ENCODE measurements at places on chromosomes 12 and 14. TPM values are rescaled to one million over a fixed set of nuclear protein-coding genes. Genes with fewer than 3 reads are reported as not detected.

The NEDD8 gene
- total RNA-seq: 184 TPM

The SYT1 gene
- 3.1 TPM for total RNA-seq

The A2ML1 gene
- not detected for total RNA-seq

The LUM gene
- 213 TPM for total RNA-seq

The SRSF9 gene
- total RNA-seq: 63.1 TPM

The GNB3 gene
- total RNA-seq: 0.48 TPM

The OAS2 gene
- 16.5 TPM for total RNA-seq

GRCh38 chr12:26080911-26081310 is 43.9 kb downstream of the BHLHE41 start:
- DNase-seq: no peak

DNA sequence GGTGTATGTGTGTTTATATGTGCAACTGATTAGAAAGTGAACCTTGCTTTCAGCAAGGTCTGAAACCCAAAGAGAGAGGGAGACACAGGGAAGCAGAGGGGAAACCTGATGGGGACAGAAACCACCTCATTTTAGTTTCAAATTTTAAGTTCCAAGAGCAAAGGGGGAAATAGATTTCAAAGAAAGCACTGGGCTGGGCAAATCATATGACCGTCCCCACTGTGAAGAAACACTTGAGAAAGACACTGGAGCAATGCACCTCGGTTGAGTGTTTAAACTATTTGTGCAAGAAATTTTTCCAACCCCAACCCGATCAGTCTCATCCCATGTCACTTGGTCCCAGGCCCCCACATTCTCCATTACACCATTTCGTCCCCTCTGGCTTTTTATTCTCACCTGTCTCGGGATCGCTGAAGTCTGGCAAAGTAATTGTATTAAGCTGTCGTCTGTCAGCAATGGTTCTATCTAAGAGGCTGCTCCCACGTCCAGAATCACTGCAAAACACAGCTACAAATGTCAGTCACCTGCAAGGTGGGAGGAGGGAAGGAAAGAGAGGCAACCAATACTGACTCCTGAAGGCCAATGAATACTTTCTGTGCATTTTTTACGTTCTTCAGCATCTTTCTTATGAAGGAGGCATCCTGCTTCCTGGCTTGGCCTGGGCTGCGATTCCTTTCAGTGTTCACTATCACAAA is 205.7 kb downstream of the TTC7B start:
- no peak for DNase-seq

- DNase-seq: no peak
Measured at GRCh38 chr12:113186033-113186365, 478 bp downstream of the RITA1 start.

DNA sequence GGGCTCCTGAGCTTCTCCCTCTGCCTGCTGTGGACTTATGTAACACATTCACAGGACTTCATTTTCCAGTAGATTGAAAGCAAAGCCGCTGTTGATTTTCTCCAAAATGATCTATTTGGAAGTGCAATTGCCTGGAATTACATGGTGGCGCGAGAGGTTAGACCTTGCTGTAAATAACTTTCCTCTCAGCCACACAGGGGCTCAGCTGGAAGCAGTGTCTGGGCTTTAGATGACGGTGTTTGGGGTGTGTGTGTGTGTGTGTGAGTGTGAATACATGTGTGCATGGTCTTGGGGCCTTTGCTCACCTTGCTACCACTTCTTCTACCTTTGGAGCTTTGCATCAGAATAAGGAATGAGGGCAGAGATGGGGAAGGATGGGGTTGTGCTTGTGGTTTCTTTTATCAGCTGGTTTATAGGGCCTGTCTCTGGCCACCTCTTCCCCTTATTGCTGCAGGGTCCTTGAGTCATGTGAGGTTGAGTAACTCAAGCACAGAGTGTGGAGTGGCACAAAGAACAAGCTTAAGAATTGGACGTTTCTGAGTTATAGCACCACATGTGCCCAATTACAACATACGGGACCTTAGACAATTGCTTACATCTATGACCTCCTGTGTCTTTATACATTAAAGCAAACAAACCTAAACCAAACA is 280.6 kb downstream of the NRXN3 start:
- no peak for DNase-seq

DNA sequence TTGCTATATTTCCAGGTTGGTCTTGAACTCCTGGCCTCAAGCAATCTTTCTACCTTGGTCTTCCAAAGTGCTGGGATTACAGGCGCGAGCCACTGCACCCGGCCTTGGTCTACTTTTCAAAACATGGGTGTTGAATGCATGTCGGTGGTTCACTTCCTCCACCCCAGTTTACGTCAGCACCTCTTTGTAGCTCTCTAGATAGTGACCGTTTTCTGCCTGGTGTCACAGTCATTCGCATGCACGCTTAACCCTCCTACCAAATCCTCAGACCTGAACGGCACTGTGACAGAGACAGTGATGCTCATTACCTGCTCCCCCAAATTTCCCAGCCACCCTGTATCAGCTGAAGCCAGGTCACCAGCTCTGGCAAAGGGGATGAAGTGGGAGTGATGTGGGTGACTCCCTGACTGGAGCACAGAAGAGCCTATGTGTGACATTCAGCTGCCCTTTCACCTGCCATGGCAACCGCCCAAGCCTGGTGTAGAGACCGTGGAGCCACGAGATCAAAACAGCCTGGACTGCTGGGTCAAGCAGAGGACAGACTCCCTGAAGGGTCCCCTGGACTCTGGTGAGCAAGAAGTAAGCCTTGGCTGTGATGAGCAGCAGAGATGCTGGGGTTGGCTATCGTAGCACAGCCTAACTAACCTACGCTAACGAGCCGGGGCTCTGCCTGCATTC is 66.2 kb upstream of the GPR68 start:
- DNase-seq: no peak

DNA sequence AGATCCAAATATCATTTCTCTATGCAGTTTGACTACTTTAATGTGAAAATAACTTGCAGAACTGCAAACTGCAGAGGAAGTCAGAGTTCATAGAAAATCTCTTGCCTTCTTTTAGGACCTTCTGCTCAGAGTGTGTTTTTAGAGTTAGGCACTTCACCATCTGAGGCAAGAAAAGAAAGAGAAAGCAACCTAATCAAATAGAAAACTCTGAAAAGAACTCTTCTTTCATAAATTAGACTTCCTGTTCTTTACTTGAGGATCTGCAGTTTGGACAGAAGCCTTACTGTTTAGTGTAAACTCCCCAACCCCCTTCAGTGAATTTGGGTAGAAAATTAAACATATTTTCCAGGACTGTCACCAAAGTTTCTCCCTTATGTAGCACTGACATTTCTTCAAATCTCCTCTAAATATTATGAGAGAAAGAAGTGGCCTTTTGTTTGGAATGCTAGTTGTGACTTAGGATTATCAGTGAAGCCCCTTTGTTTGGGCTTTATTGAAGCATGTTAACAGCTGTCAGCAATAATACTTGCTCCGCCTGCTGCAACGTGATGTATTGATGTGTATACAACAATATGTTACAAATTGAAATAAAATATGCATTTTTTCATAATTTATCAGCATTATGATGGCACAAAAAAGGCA is 99.5 kb downstream of the PDZRN4 start:
- DNase-seq: no peak

GRCh38 chr14:32603992-32604565 is 275.0 kb downstream of the AKAP6 start:
- no peak for DNase-seq

DNA sequence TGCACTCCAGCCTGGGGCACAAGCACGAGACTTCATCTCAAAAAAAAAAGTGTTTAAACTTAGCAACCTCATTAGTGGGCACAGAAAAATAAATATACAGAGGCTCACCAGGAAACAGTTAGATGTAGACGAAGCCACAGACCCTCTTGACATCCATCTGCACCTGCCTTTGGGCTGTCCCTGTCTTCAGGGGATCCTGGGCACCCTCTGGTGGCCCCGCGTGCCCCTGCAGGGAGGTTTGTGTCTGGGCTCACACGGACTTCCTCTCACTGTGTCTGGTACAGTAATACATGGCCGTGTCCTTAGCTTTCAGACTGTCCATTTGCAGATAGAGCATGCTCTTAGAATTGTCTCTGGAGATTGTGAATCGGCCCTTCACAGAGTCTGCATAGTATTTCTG is 916.5 kb downstream of the TMEM121 start:
- no peak for DNase-seq

GRCh38 chr12:71719647-71720370 is 33.9 kb downstream of the TMEM19 start:
- no peak for DNase-seq

DNA sequence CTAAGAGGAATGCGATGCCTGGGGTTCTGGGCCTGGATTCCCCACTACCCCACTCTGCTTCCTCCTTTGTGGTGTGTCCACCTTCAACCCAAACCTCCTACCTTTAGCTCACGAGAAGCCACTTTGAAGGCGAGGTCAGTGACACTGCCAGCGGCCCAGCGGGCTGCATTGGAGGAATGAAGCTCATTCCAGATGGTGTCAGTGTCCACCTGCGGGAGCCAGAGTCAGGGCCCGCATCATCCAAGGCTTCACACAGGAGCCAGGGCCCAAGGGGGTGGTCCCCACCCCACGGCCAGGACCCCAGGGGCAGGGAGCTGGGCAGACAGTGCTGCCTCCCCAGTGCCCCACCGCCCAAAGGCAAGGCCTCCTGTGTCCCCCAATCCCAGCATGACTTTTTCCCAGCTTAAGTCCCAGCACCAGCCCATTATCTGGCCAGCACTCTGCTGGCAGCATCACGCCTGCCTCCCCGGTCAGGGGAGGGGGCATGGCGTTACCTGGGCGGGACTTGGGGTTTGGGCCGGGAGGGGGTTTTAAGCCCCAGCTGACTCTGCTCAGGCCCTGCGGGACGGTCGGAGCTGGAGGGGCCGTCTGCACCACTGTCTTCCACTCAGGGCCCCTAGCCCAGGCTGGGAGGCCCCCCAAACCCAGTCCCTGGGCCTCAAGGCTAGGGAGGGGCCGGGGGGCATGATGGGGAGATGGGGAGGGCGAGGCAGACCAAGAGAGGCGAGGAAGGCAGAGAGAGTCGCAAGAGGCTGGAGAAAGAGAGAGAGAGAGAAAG is 16.9 kb downstream of the SLC48A1 start:
- no peak for DNase-seq

- no peak for DNase-seq
Measured at GRCh38 chr14:54362089-54362504, 34.7 kb upstream of the CDKN3 start.

- DNase-seq: no peak
Measured at GRCh38 chr12:62635649-62636048, 169.0 kb downstream of the MON2 start.

GRCh38 chr12:107594995-107595394 is 90.6 kb upstream of the PWP1 start:
- no peak for DNase-seq

- no peak for DNase-seq
Measured at GRCh38 chr12:74896186-74896585, 313.5 kb downstream of the KCNC2 start.

- DNase-seq: no peak
Measured at GRCh38 chr14:94615823-94616570, 3.8 kb downstream of the SERPINA3 start.

DNA sequence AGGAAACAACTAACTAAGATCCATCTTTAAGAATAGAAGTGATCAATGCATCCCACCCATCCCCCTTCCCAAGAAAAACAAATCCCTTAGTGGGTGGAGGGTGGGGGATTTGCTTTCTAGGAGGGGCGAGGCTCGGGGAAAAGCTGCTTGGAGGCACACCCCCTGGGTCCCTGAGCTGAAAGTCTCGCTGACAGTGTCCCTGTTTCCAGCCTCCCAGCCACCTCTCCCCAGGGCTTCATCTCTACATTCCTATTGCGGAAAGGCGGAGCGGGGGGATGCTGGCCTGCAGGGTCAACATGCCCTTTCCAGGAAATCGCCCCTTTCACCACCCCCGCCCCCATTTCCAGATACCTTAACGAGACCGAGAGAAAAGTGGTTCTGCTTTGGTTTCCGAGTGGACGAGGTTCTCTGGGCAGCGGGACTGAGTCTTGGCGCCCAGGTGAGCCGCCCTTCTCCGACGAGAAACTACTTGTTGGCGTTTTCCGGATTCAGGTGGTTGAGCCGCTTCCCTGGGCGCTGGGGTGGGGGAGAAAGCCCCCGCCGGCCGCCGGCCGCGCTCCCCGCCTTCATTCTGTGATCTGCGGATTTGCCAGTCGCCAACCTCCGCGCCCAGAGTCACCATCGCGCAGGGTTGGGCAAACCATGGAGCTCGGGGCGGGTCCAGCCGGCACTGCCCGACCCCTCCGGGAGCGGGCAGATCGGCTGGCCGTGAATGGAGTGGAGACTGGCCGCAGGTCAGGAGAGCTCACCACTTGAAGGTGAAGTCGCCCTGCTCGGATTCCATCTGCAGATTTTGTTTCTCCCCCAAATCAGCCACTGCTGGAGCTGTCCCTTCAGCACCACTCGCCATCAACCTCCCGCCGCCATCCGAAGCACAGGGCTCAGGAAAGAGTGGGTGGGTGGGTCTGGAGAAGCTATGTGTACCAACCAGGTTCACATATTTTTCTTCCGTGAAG is 505 bp downstream of the KCNC2 start:
- no peak for DNase-seq

DNA sequence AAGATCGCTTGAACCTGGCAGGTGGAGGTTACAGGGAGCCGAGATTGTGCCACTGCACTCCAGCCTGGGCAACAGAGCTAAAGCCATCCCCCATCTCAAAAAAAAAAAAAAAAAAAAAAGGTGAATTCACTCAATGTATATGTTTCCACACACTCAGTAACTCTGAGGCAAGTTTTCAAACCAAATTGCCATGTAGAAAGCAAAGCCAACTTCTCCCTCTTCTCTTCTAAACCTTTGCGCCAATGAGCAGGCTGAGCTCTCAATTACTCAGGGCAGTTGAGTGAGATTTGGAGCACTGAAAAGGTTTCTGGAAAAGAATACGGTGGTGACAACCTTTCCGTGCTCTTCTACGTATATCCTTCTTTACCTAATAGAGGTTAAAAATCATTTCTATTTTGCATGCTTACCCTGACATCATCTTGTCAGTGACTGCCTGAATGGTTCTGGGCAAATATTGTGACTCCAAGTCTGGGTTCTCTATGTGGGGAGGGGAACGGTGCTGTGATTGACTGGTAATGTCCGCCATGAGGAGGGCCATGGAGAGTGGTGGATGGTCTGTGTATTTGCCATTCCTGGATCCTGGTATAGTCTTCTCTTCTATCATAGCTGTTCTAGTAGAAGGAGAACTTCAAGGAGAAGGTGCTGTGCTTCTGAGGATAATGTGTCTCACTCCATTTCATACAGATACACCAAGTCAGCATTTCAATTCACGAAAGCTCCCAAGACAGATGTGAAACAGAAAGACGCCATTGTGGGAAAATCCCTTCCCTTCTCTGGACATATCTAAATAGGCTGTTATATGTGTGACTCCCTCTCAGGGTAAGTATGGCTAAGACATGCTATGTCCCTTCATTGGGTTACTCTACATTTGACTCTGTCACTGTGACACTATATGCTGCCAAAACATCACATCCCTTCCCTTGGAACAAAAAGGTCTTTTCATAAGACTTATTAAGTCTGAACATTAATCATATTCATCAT is 46.2 kb upstream of the MED13L start:
- no peak for DNase-seq

GRCh38 chr14:59465316-59466135 is at the start of gene GPR135:
Gene GPR135 (minus strand): TSS chr14:59465380. CDS start chr14:59465226, 154 bp downstream.
- no peak for DNase-seq

- no peak for DNase-seq
Measured at GRCh38 chr12:47391566-47391965, 311.8 kb upstream of the AMIGO2 start.

All from omental fat pad (tissue), 4 donors.